ENCODE measurements at places on chromosomes 11 and 22. TPM values are rescaled to one million over a fixed set of nuclear protein-coding genes. Genes with fewer than 3 reads are reported as not detected.
A peak's percentile ranks its signal among the peaks of the same experiment; 100 is the strongest.

DNA sequence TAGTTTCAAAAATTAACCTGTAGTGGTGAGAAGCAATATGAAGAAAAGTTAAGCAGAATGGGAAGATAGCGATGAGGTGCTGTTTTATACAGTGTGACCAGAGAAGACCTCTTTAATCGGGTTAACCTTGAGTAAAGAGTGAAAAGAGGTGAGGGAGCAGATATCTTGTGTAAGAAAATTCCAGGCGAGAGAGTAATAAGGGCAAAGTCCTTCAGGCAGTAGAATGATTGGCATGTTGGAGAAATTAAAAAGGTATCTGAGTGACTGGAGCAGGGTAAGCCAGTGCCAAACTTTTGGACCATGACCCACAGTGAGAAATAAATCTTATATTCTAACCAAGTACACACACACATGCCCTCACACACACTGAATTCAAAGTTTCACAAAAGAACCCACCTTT lies 374.7 kb upstream of the LARGE1 start:
- no peak for DNase-seq

DNA sequence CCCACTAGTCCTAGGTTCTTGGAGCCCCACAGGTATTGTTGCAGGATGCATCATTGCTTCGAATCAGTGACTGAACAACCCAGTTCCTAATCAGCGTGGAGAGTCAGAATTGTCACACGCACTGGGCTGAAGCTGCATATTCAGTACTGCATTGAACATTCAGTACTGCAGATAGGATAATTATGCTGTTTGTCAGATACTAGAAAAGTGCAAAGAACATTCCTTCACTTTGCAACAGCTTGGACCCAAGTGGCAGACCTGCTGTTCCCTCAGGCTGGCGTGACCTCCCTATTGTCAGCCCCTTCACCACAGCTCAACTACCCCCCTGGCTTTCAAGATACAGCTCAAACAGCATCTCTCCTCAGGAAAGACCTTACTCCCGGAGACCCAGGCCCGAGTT lies 27.6 kb downstream of the NF2 start:
- no peak for DNase-seq

LDHAL6A gene
- not detected for total RNA-seq

DNA sequence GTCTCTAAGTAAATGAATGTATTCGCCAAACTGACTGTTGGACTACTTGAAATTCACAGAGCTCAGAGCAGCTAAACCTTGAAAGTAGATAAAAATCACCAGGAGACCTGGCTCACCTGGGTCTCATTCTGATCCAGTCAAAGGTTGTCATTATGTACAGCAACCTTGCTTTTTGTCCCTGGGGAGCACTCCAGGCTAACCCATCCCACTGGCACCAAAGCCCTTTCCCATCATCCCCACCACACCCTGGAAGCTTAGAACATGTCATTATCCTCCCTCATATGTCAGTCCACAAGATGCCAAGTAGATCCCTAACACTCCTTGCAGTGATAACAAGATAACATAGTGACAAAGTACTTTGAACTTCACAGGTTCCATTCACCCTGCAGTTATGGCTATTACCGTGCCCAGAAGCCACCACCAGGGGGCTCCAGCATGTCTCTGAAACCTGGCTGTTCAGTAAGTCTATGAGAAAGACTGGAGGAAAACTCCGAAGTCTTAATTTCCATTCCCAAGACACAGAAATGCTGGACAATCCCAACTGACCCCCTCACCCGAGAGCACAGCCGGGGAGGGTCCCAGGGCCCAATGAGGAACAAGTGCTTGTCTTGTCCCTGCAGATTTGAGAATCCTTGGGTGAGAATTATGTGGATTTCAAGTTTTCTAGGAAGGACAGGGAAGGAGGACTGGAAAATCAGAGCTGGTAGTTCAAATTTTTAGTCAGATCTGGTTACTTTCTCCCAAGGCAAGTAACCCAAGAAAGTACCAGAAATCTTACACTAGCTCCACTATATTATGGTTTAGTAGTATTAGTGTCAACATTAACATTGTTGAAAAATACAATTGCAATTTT lies 43.0 kb upstream of the USP47 start:
- peak; percentile 67 for DNase-seq

GLB1L2 gene
- total RNA-seq = not detected

TESMIN gene
- 5.1 TPM for total RNA-seq

- DNase-seq = no peak
These were observed 9.0 kb upstream of the RRM1 start for GRCh38 chr11:4085575-4085974.
